Effector CD4-positive, alpha-beta T cell (primary cell): ENCODE measurements at places on chromosomes 11 and 22.

GRCh38 chr11:112728716-112729115 is 232.5 kb upstream of the NCAM1 start:
- DNase-seq = no peak

- DNase-seq = no peak
These were observed 40.1 kb downstream of the BDNF start for GRCh38 chr11:27660171-27660570.

- DNase-seq = no peak
These were observed 32.5 kb downstream of the ANO1 start for GRCh38 chr11:70110538-70111055.

DNA sequence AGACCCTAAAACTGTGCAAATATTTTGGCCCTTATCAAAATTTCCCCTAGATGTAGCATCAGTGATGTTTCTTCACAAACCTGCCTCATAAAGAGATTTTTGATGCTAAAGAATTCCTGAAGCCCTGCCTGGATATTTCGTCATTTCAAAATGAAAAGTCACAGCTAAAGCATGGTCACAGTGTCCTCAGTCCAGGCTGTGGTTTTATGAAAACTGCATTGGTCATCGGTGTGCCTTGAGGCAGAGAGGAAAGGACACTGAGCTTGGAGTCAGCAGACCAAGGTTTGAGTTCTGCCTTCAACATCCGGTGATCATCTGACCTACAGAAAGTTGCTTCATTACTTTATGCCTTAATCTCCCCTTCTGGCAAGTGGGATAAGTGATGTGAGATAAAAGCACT is 34.8 kb upstream of the ALKBH3 start:
- no peak for DNase-seq

DNA sequence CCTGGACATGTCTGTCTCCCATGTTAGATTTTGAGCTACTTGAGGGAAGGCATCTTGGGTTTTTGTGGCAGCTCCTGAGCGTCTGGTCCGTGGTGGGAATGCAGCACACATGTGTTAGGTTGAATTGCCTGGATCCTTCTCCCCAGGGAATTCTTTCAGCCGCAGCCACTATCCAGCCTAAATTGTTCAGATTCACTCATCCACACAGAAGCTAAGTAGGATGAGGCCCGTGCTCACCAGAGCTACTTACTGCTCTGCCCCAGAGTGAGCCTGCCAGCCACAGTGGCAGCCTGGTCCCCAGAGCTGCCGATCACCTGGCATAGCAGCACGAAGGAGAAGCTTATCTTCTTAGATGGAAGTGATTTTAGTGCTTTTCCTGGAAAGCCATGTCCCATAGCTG is 34.4 kb upstream of the SORL1-AS1 start:
- no peak for DNase-seq

DNA sequence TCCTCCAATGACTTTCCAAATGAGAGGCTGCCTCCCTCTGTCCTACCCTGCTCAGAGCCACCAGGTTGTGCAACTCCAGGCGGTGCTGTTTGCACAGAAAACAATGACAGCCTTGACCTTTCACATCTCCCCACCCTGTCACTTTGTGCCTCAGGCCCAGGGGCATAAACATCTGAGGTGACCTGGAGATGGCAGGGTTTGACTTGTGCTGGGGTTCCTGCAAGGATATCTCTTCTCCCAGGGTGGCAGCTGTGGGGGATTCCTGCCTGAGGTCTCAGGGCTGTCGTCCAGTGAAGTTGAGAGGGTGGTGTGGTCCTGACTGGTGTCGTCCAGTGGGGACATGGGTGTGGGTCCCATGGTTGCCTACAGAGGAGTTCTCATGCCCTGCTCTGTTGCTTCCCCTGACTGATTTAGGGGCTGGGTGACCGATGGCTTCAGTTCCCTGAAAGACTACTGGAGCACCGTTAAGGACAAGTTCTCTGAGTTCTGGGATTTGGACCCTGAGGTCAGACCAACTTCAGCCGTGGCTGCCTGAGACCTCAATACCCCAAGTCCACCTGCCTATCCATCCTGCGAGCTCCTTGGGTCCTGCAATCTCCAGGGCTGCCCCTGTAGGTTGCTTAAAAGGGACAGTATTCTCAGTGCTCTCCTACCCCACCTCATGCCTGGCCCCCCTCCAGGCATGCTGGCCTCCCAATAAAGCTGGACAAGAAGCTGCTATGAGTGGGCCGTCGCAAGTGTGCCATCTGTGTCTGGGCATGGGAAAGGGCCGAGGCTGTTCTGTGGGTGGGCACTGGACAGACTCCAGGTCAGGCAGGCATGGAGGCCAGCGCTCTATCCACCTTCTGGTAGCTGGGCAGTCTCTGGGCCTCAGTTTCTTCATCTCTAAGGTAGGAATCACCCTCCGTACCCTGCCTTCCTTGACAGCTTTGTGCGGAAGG is 2.9 kb downstream of the APOC3 start:
- no peak for DNase-seq

GRCh38 chr11:117814204-117814765 is 10.3 kb downstream of the FXYD2 start:
- DNase-seq = no peak

DNA sequence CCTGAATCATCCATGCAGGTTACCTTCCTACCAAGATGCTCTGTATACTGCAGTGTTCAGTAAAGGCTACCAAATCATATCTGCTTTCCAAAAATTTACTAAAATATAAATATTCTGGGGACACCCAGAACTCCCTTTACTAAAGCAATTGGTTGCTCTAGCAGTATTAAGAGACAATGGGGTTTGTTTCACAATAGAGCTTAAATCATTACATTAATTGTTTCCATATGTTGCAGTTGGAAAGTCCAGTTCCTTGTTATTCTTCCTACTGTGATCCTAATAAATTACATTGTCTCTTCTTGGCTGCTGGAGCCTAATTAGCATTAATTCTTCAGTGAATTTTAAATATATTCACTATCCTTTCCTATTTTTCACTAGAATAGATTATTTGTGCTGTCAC is 316.0 kb upstream of the MTNR1B start:
- DNase-seq = no peak

GRCh38 chr11:119788096-119788883 is 59.3 kb upstream of the NECTIN1 start:
- no peak for DNase-seq
